GM12878 (cell line): ENCODE measurements at places on chromosomes 3 and 15.

GRCh38 chr3:67559029-67559605, 95.3 kb downstream of the SUCLG2 start:
- no peak for DNase-seq

DNA sequence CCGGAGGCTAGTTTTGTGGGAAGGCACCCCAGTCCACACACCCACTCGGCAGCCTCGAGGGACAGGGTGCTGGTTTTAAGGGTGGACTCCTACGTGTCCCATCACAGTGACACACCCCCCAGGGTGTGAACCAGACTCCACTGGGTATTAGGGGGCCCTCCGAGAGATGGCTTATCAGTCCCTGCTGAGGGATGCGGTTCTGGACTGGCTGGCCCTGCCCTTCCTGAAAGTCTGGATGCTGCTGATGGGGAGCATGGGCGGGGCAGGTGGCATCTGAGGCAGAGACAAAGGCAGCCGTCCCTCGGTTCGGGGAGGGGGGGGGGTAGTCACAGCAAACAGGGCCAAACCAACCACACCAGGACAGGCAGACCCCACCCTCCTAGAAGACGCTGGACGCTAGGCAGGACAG, 939 bp upstream of the ULK3 start:
- DNase-seq: no peak

DNA sequence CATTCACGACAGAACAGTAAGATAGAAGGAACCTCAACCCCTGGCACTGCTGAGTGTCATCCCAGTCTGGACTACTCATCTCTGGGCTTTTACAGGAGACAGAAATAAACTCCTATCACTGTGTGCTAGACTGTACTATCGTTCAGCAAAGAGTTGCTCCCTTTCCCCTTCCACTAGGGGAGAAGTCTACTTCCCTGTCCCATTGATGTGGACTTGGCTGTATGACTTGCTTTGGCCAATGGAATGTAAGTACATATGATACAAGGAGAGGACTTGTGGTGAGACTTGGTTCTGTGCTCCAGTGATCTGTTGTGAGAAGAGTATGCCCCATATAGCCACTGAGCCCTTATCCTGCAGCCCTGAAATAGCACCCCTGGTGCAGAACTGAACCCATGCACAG, 5.3 kb upstream of the KIF7 start:
- DNase-seq: no peak

DNA sequence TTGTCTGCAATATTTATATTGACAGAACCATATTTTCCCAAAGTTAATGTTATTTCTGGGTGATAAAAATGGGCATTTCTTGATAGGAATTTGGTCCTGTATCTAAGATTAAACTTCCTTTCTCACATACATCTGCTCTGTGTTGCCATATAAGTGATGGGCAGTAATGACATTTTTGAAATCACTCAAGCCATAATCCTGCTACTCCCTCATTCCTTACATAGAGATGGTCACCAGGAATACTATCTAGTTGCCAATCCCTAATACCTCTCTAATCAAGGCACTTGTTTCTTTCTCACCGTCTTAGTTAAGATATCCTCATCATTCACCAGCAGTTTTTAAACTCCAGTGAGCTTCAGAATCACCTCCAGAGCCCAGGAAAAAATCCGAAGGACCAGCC, 68.4 kb downstream of the FSIP1 start:
- no peak for DNase-seq

GRCh38 chr3:125019271-125019670, 36.5 kb downstream of the HEG1 start:
- DNase-seq: no peak

- DNase-seq: no peak
Observed at GRCh38 chr3:172561897-172562640, 38.8 kb upstream of the TNFSF10 start.

DNA sequence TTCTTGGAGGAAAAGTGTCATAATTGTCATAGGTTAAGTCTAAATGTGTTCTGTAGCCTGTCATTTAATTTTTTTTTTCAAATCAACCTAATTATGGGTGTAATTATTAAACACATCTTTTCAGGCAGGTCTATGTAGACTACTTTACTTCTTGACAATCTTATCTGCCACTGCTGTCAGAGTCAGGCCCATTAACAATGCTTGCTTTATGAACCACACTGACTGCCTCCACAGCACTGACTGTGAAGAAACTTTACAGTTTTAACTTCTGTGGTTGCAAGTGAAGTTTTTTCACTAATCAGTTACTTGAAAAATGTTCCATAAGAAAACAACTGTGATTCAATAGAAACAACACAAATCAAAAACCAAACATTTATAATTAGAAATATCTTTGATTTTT, 407.8 kb downstream of the PLCL2 start:
- DNase-seq: no peak

- no peak for DNase-seq
Observed at GRCh38 chr3:127655641-127656040, 17.1 kb upstream of the ABTB1 start.

DNA sequence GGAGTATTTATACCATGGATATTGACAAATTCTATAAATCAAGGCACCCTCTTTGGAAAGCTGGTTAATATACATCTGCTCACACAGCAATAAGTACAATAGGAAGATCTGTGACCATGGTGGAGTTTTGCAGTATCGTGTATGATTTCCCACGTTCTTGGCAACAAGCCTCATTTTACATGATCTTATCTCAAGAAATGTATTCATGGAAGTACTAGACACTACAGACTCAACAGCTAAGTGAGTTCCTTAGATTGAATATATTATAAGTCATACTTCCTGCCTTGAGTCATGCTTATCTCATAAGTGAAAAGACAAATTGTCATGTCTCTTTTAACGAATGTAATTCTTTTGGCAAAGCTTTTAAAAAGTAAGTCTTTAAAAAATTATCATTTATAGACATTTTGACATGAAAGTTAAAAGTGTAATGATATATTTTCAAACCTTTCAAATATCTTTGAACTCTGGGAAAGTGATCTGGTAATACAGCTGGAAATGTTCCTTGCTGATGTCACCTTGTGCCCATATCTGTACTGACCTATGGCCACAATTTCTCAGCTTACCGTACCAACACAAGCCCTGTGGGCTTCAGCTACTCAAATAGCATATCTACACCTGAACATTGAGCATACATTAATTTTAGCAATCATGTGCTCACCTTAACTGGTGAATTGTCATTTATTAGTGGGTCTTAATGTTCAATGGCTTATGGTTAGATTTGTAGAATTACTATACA, 130.3 kb upstream of the TMC3 start:
- no peak for DNase-seq

GRCh38 chr15:33048255-33048654, 146.3 kb downstream of the FMN1 start:
- no peak for DNase-seq

- no peak for DNase-seq
Observed at GRCh38 chr3:187750006-187750512, 4.8 kb upstream of the BCL6 start.

- DNase-seq: no peak
Observed at GRCh38 chr3:171005648-171006047, 20.9 kb downstream of the SLC2A2 start.

DNA sequence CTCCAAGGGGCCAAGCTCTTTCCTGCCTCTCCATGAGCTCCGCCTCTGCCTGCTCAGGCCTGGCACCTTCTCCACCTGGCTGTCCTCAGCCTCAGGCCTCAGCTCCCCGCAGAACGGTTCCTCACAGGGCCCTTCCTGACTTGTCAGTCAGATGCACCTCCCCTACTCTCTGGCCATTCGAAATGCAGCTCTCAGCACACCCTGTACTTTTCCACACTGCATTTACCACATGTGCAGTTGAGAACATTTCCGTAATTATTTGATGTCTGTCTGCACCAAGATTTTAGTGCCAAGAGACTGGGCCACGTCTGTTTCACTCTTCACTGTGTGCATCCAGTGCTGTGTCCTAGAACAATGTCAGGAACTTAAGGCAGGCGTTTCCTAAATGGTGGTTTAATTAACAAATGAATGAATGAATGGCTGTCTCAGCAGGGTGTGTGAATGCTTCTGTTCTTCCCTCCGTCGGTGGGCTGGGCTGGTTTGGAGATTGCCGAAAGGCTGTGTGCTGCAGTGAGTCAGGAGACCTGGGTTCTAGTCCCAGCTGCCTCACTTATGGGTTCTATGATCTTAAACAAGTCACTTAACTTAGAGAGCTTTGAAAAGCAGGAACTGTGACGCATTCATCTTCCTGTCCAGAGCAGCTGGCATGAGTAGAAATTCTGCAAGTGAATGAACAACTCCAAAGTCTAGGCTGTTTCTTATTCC, 5.4 kb downstream of the MUC4 start:
- no peak for DNase-seq

DNA sequence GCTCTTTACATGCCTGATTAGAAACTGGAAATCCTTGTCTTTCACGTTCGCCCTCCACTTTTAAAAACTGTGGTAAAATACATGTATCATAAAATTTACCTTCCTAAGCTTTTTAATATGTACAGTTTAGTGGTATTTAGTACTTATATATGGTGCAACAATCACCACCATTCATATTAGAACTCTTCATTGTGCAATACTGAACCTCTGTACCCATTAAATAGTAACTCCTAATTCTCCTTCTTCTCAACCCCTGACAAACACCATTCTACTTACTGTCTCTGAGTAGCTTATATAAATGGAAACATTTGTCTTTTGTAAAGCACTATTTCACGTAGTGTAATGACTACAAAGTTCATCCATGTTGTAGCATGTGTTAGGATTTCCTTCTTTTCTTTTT, 28.2 kb downstream of the GRM2 start:
- DNase-seq: no peak

DNA sequence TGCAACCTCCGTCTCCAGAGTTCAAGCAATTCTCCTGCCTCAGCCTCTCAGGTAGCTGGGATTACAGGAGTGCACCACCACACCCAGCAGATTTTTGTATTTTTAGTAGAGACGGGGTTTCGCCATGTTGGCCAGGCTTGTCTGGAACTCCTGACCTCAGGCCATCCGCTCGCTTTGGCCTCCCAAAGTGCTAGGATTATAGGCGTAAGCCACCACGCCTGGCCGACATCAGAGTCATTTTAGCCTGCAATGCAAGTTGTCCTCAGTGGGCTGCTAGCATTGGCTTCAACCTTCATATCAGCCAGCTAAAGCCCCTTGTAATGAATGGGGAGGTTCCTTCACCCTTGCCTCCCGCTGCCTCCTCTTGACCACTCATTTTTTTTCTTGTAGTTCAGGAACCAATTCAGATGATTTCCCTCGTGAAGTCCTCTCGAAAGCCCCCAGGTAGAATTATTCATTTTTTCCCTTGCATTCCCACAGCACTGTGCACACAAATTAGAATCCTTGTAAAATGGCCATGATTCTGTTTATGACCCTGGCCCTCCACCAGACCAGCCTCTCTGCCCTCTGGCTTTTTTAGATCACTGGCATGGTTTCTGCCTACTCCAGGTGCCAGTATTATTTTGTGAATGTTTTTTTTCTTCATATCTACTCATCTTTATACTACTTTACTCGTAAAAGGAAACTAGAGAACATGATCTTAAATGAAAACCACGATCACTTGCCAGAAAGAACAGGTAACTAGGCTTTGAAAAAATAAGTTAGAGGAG, 29.1 kb downstream of the FLNB start:
- DNase-seq: no peak

- DNase-seq: no peak
Observed at GRCh38 chr3:32009101-32009500, 27.6 kb downstream of the ZNF860 start.

GRCh38 chr15:90035095-90035839, 34.1 kb downstream of the ZNF710 start:
- DNase-seq: no peak

GRCh38 chr3:71055257-71056001, 528.1 kb downstream of the FOXP1 start:
- no peak for DNase-seq

- DNase-seq: no peak
Observed at GRCh38 chr15:91790836-91791235, 62.7 kb upstream of the SLCO3A1 start.

GRCh38 chr15:65948383-65948782, 79.1 kb downstream of the RAB11A start:
- DNase-seq: no peak

DNA sequence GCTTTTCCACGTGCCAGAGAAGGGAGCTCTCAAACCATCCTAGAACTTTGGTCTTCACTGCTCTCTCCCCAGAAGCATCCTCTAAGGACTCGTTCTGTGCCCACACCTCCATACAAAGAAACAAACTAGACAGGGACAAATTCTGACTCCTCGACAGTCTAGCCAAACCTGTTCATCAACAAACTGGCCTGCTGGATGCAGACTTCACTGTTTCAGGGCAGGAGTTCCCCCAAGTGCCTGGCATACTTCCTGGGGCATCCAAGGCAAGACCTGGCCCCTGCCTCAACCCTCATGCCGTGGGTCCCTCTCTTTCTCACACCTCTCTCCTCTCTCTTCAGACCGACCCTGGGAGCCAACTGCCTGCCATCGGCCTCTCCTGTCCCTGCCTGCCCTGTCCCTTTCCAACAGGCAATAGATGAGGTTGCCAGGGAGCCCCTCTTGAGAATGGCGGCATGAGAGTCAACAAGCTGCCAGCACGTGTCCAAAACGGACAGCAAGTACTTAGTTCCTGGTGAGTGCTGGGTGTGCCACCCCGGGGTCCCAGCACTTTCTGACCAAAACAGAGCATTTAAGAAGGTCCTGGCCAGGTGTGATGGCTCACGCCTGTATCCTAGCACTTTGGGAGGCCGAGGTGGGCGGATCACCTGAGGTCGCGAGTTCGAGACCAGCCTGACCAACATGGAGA, 79.1 kb upstream of the HES1 start:
- DNase-seq: no peak

DNA sequence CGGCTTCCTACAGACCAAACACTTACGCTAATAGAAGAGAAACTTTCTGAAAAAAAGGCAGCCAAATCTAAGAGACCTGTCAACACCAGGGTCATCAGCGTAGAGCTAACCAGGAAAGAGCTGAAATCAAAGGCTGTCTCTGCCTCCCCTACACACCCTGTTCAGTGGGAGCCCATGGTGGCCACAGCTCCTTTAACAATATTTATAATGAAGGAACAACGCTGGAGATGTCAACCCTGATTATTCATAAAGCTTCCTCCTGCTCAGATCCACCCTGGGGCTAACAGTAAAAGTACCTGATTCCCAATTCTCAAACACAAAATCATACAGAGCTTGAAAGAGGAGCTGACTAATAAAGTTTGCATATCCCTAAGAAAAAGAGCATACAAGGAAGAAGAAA, 133.7 kb downstream of the ANXA2 start:
- no peak for DNase-seq

- DNase-seq: no peak
Observed at GRCh38 chr15:68706256-68706655, 114.4 kb downstream of the ANP32A start.
